ENCODE measurements at places on chromosomes 11 and 22.

DNA sequence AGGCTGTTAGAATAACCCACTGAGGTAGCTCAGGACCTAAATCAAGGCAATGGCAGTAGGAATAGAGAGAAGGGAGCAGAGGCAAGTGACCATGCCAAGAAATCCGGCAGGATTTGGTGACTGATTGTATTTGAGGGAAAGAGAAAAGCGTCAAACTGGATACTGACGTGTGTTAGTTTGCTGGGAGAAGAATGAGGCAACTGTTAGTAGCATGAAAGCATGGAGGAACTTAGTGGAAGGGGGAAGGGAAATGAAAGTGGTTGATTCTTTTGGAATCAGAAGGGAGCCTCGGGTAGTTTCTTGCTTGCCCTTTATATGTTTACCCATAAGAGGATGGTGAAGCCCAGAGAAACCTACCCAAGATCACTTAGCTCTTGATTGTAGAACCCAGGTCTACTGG is 8.3 kb downstream of the PPFIBP2 start:
- no peak for DNase-seq

DNA sequence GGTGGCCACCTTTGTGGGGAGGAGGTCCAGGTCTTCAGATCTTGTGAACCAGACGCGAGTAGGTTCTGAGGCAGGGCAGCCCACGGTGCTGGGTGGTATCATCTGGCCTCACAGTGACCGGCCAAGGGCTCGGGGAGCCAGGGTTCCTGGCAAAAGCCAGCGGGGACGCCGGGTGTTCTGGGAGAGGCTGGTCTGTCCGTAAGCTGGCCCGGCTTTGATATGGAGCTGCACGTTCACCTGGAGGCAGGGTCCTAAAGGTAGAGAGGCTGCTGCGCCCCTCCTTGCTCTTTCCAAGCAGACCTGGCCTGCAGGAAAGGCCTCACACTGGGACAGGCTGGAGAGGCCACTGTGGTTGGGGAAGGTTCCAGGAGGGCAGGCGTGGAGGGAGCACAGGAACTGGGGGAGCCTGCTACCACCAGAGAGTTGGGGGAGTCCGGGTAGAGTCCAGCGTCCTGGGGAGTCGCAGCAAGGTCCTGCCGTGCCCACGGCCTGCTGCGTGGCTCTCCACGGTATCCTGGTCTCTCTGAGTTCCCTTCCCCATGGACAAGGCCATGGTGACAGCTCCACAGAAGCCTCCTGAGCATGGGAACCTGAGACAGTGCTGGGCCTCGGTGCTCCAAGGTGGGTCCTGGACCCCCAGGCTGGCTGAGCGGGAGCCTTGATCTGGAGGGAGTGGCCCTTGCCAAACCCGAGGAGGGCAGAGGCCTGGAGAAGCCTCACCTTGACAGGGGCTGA is 452.4 kb upstream of the B3GAT1 start:
- no peak for DNase-seq

DNA sequence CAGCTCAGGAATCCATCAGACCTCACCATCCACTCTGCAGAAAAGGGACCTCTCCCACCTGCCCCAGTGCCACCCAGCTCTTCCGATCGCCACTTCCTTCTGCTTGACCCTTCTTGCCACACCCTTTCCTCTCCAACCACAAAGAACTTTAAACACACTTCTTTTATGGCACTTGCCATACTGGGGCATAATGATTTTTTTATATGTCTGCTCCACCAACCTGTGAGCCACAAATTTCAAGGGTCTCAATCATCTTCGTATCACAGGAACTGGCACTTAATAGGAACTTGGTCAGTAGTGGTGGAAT is 11.7 kb upstream of the MYH9 start:
- DNase-seq: no peak

DNA sequence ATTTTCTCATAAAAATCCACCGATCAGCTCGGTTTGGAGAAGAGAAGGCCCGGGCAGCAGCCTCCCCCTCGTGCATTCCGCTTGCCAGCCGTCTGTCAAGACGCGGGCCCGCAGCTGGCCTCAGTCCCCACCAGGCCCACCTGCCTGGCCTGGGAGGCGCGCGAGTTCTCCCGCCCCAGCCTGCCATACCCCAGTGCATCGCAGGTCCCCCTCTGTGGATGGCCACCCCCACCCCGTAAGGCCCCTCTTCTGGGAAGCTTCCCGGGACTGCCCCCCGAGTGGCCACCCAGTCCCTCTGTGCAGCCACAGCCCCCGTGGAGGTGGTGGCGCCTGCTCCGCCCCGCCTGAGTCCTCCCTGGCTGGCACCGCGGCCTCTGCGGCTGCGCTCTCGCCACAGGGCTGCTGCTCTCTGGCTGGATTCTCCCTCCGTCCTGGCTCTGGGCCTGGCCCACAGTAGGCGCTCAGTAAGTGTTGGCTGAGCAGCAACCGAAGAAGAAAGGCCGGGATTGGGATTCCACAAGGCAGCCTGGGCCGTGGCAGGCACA is 74.0 kb upstream of the TCF20 start:
- no peak for DNase-seq

DNA sequence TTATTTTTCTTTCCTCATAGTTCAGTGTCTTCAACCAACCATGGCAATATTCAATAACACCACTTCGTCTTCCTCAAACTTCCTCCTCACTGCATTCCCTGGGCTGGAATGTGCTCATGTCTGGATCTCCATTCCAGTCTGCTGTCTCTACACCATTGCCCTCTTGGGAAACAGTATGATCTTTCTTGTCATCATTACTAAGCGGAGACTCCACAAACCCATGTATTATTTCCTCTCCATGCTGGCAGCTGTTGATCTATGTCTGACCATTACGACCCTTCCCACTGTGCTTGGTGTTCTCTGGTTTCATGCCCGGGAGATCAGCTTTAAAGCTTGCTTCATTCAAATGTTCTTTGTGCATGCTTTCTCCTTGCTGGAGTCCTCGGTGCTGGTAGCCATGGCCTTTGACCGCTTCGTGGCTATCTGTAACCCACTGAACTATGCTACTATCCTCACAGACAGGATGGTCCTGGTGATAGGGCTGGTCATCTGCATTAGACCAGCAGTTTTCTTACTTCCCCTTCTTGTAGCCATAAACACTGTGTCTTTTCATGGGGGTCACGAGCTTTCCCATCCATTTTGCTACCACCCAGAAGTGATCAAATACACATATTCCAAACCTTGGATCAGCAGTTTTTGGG is at the start of gene OR51T1:
OR51T1 (plus strand) TSS at position 41 of the 641 bp plus-strand sequence; CDS start at position 41, 0 bp downstream.
- DNase-seq: no peak
